ENCODE measurements at places on chromosomes 1 and 21.

DNA sequence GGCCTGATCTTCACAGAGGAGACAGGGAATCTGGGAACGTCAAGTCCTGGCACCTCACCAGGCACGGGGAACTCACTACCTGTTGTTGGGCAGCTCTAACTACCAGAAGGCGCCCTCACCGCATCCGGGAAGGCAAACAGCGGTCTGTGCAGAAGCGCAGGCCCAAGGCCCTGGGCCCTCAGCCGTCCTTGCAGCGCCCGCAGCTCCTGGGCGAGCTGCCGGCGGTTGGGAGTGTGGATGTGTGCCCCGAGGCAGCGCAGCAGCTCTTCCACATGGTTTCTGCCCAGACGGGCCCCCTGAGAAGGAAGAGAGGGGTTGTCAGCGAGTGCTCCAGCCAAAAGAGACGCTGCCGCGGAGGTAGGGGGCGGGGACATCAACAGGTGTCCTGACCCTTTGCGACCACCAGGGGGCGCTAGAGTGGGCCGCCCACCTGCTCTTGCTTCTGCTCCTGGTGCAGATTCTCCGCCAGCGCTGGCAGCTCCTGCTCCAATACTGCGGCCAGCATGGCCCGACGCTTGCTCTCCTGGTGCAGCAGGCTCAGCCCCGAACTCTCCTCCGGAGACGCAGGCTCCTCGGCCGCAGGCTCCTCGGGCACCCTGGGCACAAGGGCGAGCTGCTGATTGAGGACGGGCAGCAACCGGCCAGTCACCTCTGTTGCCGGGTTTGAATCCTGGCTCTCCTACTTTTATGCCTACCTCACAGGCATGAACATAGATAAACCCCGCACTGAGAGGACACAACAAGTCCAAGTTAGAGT is 9.3 kb downstream of the MAP3K6 start:
- DNase-seq: peak; percentile 77

DNA sequence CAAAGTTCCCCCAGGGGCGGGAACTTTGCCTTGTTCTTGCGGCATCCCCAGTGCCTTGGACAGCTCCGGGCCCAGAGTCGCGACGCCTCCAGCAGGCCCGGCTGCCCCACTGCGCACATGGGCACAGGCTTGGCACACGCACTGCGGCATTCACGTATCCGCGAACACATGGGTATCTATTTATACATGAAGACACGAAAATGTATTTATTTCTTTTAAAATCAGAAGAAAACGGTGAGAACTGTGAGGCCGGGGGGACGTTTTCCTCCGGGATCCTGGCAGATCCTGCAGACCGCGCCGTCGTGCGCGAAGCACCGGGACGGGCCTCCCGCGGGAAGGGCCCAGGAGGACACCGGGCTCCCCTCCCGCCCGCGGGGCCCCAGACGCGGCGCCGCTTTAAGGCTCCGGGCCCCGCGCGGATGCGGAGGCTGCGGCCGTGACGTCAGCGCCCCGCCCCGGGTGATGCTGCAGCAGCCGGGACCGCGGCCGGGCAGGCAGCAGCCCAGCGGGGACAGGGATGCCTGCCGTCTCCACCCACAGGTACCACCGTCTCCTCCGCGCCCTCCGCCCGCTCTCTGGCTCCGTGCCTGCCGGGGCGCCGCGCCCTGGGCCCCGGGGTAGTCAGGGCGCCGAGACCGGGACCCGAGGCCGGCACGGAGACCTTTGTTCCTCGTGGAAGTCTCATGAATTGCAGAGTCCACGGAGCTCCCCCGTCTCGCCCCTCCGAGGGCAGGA is at the start of gene SLC45A1:
TSS of gene SLC45A1 (plus strand) at position 468 of the 735 bp plus-strand sequence. CDS start 6,216 bp downstream, outside the sequence.
- DNase-seq: peak; percentile 86

GRCh38 chr1:170157820-170158219 is 12.1 kb downstream of the NTMT2 start:
- DNase-seq: no peak

DNA sequence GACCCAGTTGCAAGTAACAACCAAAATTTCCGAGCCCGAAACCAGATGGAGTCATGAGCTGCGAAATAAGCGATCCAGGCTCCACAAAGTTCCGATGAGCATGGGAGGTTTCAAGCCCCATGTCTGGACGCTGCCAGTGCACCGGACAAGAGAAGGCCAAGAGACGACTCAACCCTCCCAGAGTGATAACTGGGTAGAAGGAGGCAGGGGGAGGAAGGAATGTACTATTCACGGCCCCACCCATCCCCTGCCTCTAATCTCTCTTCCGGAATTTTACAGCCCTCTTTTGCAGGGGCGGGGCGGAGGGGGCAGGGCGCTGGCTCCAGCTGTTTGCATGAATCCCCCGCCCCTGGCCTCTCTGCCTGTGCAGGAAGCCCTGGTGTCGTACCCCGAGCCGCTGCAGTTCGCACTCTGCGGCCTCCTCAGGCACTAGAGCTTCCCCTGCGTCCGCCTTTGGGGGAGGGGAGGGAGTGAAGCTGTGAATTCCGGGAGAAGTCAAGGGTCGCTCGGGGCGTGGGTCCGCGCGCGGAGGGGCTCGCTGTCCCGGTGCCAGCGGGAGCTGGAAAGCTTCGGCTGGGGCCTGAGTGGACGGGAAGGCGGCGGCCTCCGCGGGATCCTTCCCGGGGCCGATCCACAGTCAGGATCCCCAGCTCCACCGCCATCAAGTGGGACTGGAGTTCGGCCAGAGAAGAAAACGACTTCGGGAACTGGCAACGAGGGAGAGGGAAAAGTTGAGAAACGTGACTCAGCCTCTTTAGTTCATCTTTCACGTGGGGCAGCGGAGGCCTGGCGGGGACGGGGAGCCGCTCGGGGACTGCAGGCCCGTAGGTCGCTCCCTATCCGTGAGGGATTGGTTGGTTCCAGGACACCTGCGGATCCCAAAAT is 6.3 kb upstream of the PTP4A2 start:
- DNase-seq: peak; percentile 41

GRCh38 chr1:90132306-90132705 is 137.4 kb downstream of the ZNF326 start:
- no peak for DNase-seq

DNA sequence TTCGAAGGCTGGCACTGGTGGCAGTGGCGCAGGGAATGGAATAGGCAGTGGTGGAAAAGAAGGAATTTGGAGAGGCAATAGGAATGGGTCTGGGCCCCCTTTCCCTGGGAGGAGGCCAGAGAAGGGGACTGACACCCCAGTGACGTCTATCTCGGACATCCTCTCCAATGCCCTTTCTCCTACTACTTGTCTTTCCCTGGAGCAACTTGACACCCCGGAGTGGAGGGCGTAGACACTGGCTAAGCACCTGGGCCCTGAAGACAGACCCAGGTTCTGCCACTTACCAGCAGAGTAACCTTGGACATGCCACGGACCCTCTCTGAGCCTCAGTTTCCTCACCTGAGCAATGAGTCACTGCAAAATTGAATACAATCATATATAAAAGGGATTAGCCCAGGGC is 86.8 kb downstream of the CAMK2N1 start:
- DNase-seq: no peak

- no peak for DNase-seq
Observed at GRCh38 chr21:34835526-34835925, 166.7 kb downstream of the CLIC6 start.

DNA sequence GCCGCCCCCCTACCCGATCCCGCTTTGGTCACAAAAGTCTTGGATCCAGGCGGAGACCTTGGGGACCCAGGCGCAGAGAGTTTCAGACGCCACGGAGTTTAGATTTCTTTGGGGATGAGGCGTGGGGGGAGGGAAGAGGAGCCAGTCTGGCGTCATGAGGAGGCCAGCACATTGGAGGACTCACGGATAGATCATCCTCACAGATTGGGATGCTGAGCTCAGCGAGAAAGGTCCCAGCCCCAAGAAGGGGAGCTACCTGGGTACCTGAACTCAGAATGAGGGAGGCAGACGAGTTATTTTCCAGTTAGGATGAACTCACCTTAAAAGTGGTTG is 393 bp downstream of the ELAPOR1 start:
- no peak for DNase-seq

DNA sequence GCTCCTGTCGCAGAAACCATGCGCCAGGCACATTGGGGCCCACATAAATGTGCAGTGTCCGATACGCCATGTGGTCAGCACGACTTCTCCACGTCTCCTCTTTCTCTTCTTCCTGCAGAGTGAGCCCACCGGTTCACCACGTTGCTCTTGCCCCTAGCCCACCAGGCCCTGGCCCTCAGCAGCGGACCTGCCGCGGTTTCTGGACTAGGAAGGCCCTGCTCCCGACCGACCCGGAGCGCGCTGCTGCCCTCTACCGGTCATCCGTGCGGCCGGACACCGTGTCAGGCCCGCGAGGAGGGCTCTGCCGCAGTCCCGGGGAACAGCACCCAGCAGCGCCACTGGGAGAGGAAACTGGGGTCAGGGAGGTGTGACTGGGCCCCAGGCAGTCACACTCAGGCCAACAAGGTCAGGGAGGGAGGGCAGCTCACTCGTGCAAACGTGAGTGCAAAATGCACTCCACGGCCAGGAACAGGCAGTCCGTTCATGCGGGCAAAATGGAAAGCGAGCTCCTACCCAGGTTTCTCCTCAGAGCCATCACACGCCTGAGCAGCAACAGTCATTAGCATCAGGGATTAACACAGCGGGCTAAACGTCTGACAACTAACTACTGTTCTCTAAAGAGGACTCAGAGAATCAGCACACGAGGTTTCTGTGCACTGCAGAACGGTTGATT is 13.7 kb downstream of the TLR5 start:
- peak; percentile 82 for DNase-seq

- no peak for DNase-seq
Observed at GRCh38 chr1:82538876-82539275, 738.1 kb downstream of the ADGRL2 start.

GRCh38 chr1:20124456-20125057 is 5.2 kb upstream of the PLA2G2D start:
- no peak for DNase-seq

GRCh38 chr1:156860113-156860627 is 495 bp upstream of the NTRK1 start:
- DNase-seq: peak; percentile 58

DNA sequence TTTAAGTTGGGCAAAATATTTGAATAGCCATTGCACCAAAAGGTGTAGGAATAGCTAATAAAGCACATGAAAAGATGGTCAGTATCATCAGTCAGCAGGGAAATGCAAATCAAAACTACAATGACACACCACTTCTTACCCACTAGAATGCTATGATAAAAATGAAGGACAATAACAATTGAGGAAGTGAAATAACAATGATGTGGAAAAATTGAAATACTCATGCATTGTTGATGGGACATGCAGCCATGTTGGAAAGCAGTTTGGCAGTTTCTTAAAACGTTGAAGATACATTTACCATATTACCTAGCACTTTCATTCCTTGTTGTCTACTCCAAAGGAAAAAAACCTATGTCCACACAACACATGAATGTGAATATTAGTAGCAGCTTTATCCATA is 28.4 kb downstream of the HSD3B1 start:
- DNase-seq: no peak

GRCh38 chr1:198287916-198288315 is 131.1 kb downstream of the NEK7 start:
- no peak for DNase-seq

DNA sequence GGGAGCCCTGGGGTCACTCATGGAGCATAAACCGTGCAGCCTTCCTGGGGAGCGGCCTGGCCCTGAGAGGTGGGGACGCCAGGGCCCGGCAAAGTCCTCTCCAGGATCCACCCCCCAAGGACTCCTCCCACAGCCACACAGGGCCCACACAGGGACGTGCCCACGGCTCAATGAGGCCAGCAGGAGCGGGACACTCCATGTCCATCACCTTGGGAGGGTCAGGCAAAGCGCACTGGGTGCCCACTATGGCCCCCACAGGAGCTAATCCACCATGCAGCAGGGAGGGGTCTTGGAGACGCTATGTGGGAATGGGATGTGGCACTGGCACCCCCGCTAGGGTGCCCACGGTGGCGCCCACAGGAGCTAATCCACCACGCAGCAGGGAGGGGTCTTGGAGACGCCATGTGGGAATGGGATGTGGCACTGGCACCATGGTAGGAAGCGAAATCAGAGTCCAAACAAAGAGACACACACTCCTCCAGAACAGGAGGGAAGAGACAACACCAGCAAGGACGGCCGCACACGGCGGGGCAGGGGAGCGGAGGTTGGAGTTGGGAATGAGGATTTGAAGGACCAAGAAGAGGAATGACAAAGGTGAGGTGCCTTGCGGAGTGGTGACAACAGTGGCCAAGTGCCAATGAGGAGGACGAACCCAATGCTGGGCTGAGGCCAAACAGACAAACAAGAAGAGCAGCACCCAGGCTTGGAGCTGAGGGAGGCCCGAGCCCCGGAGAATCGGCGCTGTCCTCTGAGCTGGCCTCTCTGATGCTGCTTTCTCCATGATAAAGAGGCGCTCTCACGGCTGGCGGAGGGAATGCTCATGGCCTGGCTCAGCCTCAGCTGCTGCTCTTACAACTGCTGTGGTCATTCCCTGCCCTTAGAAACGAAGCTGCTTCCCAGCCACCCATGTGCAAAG is 18.1 kb upstream of the SLC19A1 start:
- no peak for DNase-seq

DNA sequence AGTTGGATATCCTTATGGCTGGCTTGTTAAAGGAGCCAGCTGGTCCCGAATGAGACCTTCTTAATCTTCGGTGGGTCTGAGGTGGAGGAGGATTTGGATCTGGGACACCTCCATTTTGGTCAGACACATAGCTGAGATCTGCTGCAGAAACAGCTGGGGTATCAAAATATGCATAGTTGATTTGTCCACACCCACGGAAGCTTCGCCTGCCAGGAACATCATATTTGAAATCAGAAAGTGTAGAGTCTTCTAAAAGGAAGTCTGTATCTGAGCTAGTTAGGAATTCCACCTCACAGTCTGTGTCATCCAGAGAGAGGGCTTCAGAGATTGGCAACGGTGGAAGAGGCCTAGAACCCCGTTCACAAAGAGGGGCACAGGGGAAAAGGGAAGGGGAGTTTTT is 12.3 kb downstream of the ERRFI1 start:
- no peak for DNase-seq

DNA sequence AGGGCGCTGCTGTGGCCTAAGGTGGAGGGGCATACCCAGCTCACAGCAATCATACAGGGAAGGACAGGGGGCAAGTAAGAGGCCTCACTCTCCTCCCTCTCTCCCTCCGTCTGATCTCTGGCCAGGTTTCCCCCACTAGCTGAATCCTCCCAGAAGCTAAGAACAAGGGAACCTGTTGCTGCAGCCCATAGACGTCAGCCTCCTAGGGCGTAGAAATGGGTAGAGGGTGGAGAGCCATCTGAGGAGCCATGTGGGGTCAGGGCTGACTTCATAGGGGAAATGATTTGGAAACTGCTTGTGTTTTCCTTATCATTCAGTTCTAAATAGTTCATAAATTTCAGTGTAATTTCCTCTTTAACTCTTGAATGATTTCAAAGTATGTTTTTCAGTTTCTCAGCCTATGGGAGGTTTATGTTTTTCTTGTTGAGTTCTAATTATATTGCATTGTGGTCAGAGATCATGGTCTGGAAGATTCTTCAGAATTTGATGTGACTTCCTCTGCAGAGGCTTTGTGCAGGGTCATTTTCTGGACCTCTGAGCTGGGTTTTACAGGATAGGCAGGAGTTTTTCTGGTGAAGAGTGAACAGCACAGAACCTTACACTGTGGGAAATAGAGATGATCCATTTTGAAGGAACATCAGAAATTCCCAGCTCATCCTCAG is 2.3 kb upstream of the MOB3C start:
- DNase-seq: no peak

DNA sequence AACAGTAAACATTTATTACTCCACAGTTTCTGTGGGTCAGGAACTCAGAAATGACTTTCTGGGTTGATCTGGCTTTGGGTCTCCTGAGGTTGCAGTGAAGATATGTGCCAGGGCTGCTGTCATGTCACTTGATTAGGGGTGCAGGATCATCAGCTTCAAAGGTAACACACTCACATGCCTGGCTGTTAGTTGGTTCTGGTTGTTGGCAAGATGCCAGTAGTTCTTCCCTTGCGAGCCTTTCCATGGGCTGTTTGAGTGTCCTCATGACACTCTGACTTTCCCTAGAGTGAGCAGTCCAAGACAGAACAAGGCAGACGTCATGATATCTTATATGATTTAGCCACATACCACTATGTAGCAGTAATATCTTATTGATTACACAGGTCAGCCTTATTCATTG is 1.8 kb downstream of the SWT1 start:
- DNase-seq: no peak

All from stimulated activated effector memory CD8-positive, alpha-beta T cell treated with anti-CD3 and anti-CD28 coated beads, Interleukin-12 subunit alpha, Interleukin-12 subunit beta, amount 100 ng/mL, for 72 hours (primary cell).